Naive thymus-derived CD8-positive, alpha-beta T cell (primary cell): ENCODE measurements at places on chromosomes 5 and 9. TPM values are rescaled to one million over a fixed set of nuclear protein-coding genes. Genes with fewer than 3 reads are reported as not detected.

Gene KCNT1
- not detected for polyA plus RNA-seq

Gene C9orf50
- not detected for polyA plus RNA-seq

Gene CD72
- polyA plus RNA-seq = 0.91 TPM

Gene FAM120AOS
- polyA plus RNA-seq = 59.7 TPM

Gene PRSS3
- polyA plus RNA-seq = not detected

Gene PCDHB5
- not detected for polyA plus RNA-seq

Gene FOXD4
- not detected for polyA plus RNA-seq

Gene COQ4
- 43.4 TPM for polyA plus RNA-seq

Gene PCDHB2
- polyA plus RNA-seq = 0.25 TPM

Gene TOR4A
- polyA plus RNA-seq = 0.15 TPM

Gene ACER2
- polyA plus RNA-seq = 1.2 TPM

DNA sequence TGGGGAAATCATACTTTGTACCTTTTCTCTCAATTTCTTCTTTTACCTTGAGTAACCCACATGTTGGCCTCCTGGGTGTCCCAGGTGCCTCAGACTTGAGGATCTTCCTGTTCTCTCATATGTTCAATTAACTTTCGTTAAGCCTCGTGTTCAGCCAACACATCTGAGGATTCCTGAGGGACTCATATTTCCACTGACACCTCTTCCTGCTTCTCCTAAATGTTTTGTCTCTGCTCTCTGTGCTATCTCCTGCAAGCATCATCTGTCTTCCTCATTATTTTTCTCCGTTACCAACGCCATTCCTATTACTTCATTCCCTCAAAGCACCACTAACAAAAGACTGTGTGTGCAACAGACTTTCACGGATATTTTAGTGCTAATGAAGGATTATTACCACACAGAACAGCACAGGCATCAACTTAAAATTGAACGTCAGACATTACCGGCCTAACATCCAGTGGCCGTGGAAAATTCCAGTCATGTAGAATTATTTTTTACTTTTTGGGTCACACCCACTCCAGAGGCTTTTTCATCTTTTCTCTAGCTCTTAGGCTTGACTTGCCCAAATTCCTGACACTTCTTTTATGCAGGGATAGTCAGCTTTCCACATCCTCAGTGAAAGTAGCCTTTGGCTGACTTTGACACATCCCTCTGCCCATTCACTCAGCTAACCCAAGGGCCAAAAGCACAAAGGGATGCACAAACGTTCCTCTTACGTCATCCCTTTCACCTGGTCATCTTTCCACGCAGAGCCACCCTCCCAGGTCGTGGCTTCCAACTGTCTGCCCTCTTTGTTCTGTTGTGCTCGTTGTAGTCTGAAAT, 46.0 kb upstream of the OSMR start:
- no peak for DNase-seq

DNA sequence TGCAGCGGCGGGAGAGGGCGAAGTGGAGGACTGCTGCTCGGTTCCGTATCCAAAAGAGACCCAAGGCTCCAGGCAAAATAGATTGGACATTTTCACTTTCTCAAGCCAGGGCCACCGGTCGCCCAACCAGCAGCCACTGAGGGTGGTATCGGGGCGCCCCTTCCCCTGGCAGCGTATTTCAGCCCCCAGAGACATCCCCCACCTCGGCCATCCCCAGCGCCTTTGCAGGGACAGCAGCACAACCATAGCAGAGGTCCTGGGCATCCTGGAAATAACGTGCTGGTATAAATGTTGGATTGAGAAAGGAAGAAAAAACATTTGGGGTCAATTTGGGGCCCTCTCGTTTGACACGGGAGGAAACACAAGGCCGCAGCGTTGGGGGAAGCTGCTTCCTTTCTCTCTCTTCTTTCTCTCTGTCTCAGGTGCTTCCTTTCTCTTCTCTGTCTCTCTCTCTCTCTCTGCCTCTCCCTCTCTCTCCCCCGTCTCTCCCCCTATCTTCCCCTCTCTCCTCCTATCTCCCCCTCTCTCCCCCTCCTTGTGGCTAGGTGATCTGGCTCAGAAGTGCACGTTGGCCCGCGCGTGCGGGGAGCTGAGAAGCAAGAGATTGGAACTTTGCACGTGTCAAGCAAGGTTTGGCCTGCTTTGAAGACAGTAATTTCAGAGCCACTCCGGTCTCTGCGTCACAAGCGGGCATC, 624 bp upstream of the RETREG1 start:
- peak; percentile 64 for DNase-seq

DNA sequence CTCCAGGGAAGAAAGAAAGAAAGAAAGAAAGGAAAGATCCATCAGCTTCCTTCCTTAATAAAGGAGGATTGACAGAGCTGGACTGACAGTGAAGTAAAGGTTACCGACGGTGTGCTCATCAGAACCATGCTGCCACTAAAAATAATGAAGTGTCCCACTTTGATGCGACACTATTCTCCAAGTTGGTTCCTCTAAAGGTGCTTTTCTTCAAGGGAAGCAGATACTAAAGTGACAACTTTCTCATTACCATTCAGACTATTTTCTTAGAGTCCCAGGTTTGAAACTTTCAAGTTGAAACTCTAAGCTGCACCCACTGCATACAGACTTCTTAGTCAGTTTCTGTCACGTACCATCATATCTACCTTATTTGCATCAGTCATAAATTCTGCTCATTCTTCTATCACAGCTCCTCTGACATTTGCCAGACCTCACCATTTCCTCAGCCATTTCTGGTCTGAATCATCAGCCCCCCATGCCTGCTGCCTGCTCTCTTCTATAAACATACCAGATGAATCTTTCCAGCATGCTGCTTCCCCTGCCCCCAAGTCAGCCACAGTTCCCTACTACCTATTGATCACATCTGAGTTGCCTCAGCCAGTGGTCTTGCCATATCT, 177.6 kb downstream of the DEPDC1B start:
- no peak for DNase-seq

GRCh38 chr5:177111720-177112394, 21.7 kb upstream of the NSD1 start:
- DNase-seq = peak; percentile 56

DNA sequence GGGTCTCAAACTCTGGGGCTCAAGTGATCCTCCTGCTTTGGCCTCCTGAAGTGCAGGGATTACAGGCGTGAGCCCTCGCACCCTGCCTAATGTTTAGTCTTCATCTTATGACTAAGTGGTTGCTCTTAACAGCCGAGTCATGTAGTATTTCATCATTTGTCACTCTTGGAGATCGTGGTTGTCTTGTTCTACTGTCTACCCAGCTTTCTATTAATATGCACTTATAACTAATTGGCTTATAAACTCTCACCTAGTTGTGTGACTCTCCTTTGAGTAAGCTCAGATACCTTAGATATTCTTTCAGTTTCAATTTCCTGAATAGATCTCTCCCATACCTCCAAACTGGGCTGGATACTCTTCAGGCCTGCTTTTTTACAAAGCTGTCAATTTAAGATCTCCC, 19.9 kb downstream of the SLC44A1 start:
- DNase-seq = no peak

- DNase-seq = no peak
These were observed 638.3 kb upstream of the DMAC1 start for GRCh38 chr9:8437876-8438275.

- DNase-seq = no peak
These were observed 923 bp downstream of the RECK start for GRCh38 chr9:36037549-36038122.

- no peak for DNase-seq
These were observed 2.0 kb downstream of the SPINK7 start for GRCh38 chr5:148314187-148314586.

- peak; percentile 54 for DNase-seq
These were observed 6.3 kb upstream of the TRMT10B start for GRCh38 chr9:37747271-37747753.

GRCh38 chr9:37905776-37906175, 1.8 kb upstream of the SLC25A51 start:
- DNase-seq = no peak

DNA sequence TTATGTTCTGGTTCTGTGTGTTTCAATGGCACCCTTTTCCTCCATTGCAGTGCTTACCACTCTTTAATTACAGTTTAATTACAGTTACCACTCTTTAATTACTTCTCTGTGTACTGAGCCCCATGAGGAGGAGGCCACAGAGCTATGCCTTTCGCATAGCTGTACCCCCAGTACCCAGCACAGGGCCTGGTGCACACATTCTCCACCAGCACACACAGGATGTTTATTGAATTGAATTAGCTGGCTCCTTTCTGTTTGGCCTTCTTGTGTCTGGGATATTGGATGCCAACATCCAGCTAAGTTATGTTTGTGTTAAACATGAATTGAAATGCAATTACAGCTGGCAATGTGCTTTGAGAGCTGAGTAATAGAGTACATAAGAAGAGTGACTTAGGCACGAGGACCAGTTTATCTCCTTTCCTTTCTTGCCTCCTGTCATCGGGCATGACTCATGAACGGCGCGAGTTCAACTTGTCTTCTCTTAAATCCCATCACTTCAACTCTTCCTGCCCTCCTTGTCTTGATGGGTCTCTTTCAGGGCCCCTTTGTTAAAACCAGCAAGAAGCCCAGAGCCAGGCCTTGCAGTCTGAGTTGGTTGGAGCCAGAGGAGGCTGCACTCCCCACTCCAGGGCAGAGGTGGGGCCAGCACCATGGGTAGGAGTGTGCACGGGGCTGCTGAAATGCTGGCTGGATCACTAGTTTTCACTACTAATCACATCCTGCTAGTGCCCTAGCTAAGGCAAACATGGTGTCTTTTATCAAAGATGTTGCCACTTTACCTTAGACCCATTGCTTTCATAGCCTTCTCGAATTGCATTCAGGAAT, 37.4 kb downstream of the MVB12B start:
- no peak for DNase-seq

DNA sequence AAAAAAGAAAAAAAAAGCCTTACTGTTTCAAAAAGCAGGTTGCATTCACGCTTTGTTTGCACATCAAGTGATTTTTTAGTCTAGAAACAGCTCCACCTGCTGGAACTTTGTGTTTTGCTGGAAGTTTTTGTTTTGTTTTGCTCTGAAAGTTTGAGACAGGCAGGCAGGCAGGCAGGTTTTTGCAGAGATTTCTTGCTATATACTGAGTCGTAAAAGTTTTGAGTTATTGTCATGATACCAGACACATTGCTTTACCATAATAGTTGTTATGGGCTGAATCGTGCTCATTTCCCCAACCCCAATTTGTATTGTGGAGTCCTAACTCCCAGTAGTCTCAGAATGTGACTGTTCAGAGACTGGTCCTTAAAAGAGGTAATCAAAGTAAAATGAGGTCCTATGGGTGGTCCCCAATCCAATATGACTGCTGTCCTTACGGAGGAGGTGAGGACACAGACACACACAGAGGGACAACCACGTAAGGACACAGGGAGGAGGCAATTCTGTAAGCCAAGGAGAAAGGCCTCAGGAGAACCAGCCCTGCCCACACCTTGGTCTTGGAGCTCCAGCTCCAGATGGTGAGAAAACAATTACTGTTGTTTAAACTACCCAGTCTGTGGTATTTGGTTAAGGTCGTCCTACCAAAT, 20.9 kb downstream of the OR2Y1 start:
- DNase-seq = peak; percentile 66

- no peak for DNase-seq
These were observed 65.6 kb downstream of the CDK5RAP2 start for GRCh38 chr9:120514405-120514804.

GRCh38 chr5:131169810-131170539, 769 bp upstream of the LYRM7 start:
- DNase-seq = no peak

DNA sequence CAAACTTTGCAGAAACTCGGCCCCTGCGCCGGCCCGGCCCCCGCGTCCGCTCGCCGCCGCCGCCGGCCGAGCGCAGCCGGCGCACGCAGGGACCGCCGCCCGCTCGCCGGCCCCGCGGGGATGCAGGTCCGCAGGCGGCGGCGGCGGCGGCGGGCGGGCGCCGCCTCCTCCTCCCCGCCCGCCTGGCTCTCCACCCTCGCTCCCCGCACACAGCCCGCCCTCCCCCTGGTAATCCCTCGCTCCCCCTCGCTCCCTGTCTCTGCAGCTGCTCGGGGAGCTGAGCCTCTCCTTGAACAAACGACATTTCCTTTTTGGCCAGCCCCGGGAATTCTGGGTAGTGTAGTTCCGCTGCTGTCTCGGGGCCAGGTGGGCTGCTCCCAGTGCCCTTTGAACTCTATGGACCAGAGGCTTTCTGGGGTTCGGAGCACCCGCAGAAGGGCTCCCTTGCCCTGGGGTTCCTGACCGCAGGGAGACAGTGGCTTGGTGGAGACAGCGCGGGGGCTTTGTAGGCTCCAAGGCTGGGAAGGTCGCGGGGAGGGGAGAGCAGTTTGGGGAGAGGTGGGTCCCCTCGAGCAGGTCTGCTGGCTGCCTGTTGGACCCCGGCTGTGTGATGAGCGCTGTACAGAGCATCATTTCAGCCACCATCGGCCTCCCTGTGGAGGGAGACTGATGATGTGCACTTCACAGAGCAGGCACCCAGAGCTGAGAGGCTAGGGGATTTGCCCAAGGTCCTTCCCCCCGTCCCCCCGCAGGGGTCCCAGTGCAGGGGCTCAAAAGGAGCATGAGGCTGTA, 1.8 kb upstream of the FAM78A start:
- peak; percentile 73 for DNase-seq

DNA sequence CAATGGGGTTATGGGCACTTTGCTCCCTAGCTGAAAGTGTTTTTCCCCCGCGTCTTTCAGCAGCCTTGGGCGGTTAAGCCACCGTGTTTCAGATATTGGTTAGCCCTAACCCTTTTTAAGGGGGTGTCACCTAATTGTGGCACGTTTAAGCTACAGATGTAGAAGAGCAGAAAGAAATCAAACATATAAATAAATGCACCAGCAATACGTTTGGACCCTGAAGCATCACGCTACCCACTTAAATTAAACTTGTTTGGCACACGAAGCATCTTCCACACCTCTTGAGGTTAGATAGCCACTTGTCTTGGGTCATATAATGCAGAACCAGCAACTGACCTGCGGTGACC, 768 bp downstream of the YTHDC2 start:
- no peak for DNase-seq

DNA sequence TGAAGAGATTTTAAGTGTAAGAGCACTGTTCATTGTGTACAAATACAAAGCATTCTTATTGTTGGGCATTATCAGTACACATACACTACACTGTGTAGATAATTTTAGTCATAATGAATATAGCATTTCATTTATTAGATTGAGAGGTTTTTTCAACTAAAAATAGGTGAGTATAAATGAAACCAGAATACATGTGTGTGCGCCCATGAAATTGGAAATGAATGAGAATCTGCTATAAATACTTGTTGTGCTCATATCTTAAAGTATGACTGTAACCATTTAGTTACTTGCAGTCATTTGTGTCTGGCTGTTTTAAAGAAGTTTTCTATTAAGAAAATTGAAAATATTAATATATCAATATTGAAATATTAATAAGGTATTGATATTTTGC, 189.0 kb upstream of the MEF2C start:
- no peak for DNase-seq

DNA sequence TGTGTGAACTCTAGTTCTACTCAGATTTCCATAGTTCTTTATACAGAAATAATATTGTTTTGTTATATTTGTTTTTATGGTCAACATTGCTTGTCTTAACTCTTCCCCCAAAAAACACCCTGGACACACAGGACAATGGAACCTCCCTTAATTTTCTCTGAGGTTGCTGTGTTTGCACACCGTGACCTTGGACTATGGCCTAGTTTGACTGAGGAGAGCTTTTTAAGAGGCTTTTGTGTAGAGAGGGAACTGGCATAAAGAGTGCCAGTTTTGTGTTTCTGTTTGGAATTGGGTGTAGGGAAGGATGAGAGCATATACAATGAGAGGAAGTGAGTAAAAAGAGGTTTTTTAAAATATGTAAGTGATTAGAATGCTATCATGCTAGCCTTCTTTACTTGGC, 101.1 kb upstream of the MEF2C start:
- DNase-seq = no peak

GRCh38 chr9:93894691-93895079, 60.5 kb downstream of the BARX1 start:
- DNase-seq = no peak

- DNase-seq = no peak
These were observed 38.5 kb downstream of the ABITRAM start for GRCh38 chr9:108972626-108973209.
